RPMI7951 (cell line): ENCODE measurements at places on chromosomes 1 and 21. TPM values are rescaled to one million over a fixed set of nuclear protein-coding genes. Genes with fewer than 3 reads are reported as not detected.

SMCP gene
- not detected in 2 replicates for total RNA-seq

KCNE2 gene
- total RNA-seq, result not detected in 2 replicates

SELENON gene
- 41.3 and 43.5 TPM in 2 replicates for total RNA-seq

HAPLN2 gene
- total RNA-seq, result not detected in 2 replicates

HSD3B1 gene
- total RNA-seq, result not detected in 2 replicates

S100A10 gene
- total RNA-seq, result 165 and 220 TPM in 2 replicates

TMEM125 gene
- total RNA-seq, result not detected in 2 replicates

PDC gene
- total RNA-seq, result not detected in 2 replicates

MMEL1 gene
- total RNA-seq, result 2.8 TPM in 1 of 2 replicates, not detected in the other

LCE1D gene
- total RNA-seq, result not detected in 2 replicates
